ENCODE measurements at places on chromosomes 7 and 10.
A peak's percentile ranks its signal among the peaks of the same experiment; 100 is the strongest.

DNA sequence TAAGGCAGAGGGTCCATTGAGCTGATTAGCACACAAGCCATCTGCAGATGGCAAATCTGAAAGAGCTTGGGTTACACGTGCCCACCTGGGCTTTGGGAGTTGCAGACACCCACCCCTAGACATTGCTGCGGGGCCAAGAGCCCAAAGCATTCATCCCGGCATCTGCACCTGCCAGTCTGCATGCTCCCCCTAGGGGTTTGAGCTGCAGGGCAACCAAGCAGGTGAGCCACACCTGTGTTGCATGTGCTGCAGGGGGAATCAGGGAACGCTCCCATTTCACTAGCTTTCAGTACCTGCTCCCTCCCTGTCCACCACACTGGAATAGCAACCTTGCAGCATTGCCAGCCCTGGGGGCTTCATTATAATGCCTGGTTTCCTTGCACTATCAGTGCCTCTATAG lies 21.1 kb downstream of the C7orf33 start:
- DNase-seq: no peak

- DNase-seq: peak; percentile 44
Observed at GRCh38 chr7:92797693-92798092, 38.7 kb downstream of the CDK6 start.

DNA sequence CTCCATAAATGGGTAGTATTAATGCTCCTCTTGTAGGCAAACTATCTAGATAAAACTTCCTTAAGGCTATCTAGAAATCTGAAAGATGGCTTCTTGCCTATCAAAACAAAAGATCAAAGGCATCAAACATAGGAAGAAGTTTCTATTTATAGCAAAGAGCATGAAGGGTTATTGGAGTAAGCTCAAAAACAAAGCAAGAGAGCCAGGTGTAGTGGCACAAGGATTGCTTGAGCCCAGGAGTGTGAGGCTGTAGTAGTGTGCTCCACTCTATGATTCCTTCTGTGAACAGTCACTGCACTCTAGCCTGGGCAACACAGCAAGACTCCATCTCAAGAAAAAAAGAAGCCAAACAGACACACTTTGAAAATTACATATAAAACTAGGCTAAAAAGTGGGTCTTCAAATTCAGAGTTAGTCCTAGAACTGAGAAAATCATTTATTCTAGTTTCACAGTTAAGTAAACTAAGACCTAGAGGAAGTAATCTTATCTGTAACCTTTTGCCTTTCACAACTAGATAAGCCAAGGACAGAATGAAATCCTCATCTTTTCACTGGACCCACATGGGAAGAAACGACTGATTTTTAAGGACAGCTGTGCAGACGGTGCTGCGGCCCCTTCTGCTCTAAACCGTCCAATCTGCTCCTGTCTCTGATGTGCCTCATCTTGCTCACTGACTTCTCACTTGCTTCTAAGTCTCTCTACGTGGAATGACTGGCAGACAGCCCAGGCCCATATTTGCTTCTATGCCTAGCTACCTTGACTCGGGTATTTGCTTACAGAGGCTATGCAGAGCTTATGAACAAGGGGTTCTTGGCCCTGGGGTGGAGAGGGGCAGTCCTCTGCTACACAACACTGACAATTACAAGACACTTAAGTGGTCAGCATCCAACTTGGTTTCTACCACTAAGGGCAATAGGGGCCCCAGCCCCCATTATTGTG lies 50.0 kb downstream of the ESYT2 start:
- DNase-seq: no peak

- peak; percentile 92 for DNase-seq
Observed at GRCh38 chr10:4670737-4671136, 155.3 kb upstream of the AKR1E2 start.
